ENCODE measurements at places on chromosomes 3 and 15.

GRCh38 chr3:46469680-46470357 is 5.1 kb upstream of the LTF start:
- DNase-seq: no peak

DNA sequence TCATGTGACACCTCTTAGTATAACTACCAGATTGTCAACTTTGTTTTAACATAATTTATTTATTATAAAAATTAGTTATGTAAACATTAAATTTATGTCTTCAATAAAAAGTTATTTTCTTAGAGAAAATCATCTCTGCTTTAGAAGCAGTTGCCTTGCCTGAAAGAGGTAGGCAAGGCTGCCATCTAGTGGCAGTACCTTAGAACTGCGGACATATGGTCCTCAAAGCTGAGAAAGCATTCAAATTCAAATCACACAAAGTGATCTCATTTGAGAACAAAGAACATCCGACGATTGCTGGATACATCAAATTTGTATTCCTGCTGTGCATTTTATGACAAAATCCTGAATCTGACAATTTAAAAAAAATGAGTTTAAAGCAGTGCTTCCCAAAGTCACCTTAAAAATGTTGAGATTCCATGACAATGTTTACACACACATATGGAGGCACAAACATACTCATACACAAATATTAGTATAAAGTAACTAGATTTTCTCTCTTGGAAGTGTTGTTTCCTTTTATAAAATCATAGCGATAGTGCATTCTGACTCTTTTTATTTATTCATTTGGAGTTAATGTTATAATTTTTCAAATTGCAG is 617.4 kb downstream of the CADM2 start:
- peak; percentile 49 for DNase-seq

DNA sequence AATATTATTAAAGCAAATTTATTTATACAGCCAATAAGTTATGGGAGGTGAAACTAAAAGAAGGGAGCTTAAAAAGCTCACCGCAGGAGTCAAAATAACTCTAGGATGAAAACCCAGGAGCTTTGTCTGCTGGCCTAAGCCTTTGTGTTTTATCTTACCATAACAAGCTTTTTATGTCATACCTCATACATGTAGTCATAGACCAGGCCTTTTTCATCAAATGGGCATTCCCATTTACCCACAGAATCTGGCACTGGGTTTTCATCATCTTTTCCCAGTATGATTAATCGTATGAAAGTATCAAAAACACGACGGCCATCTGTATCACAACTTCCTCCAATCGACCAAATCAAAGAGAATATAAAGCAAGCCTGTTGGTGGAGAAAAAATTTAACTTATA is 122.8 kb downstream of the DNAH12 start:
- no peak for DNase-seq

GRCh38 chr3:42689421-42690014 is 4.2 kb downstream of the KLHL40 start:
- DNase-seq: no peak

GRCh38 chr3:153889905-153890334 is 231.3 kb upstream of the ARHGEF26 start:
- DNase-seq: no peak

- no peak for DNase-seq
Observed at GRCh38 chr3:23926736-23927135, 9.8 kb downstream of the RPL15 start.

DNA sequence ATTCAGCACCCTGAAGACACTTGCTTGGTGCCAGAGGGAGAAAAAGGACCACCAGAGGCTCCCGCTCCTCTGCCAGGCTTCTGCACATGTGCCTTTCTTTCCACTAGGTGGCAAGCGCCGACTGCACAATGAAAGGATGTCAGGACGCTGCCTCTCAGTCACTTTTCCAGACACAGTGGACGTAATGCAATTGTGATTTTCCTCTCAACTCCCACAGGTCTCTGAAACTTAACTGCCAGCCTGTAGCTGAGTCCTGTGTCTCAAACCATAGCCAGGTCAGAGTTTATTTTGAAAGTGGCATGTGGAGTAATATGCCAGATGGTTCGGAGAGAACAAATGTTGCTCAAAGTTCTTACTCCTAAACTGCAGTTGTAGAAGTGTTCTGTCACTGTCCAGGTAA is 162.9 kb downstream of the ITPR1 start:
- peak; percentile 84 for DNase-seq

- no peak for DNase-seq
Observed at GRCh38 chr15:28888302-28888894, 2.6 kb downstream of the APBA2 start.

DNA sequence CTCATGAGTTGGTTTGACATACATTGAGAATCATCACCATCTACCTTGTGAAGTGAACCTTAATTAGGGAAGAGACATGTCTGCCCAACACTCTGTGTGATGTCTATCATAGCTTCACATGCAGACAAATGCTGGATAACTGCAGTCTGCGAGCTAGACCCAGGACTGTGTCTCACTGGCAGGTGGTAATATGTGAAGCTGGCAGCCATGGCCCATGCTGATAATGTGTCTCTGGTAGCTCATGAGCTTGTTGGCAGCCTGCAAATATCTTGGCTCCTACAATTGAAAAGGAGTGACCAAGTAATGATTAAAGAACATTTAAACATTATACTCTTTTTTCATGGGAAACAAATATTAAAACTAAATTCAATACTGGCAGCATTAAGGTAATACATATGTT is 234.8 kb downstream of the CHST2 start:
- DNase-seq: no peak

DNA sequence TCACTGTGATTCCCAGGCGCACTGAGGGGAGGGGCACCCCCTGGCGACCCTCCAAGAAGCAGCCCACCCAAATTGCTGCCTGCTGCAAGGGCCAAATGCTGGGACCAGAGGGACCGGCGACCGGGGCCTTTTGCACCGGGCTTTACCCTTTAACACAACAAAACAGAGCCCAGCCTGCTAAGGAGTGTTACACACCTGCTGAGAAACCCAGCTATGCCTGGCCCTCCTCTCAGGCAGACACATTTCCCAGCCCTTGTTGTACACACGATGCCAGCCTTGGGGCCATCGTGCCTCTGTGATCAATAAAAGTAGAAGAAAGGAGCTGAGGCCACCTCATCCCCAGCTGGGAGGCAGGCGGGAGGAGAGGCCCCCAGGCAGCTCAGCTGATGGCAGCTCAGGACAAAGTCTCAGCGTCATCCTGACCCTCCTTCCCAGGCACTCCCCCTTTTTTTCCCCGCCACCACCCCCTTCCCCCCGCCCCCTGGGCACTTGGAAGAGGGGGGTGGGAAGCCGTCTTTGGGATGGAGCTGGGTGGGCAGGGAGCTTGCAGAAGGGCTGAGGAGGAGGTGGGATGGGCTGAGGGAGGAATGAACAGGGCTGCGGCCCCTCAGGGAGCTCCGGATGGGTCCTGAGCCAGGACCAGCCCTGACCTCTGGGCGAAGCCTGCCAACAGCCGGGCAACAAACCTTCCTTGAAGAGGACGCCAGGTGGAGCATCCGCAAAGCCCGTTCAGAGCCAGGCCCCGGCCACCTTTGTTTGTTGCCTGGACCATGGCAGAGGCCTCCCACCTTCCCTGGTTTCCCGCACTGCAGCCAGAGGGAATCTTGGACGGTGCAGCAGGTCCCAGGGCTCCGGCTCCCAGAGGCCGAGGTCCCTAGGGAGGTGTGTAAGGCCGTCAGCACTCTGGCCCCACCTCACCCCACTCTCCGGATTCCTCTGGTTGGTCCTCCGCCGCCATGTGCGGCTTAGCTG is 45.9 kb upstream of the SEC61A1 start:
- no peak for DNase-seq

GRCh38 chr3:7340795-7341194 is 479.9 kb downstream of the GRM7 start:
- DNase-seq: no peak

DNA sequence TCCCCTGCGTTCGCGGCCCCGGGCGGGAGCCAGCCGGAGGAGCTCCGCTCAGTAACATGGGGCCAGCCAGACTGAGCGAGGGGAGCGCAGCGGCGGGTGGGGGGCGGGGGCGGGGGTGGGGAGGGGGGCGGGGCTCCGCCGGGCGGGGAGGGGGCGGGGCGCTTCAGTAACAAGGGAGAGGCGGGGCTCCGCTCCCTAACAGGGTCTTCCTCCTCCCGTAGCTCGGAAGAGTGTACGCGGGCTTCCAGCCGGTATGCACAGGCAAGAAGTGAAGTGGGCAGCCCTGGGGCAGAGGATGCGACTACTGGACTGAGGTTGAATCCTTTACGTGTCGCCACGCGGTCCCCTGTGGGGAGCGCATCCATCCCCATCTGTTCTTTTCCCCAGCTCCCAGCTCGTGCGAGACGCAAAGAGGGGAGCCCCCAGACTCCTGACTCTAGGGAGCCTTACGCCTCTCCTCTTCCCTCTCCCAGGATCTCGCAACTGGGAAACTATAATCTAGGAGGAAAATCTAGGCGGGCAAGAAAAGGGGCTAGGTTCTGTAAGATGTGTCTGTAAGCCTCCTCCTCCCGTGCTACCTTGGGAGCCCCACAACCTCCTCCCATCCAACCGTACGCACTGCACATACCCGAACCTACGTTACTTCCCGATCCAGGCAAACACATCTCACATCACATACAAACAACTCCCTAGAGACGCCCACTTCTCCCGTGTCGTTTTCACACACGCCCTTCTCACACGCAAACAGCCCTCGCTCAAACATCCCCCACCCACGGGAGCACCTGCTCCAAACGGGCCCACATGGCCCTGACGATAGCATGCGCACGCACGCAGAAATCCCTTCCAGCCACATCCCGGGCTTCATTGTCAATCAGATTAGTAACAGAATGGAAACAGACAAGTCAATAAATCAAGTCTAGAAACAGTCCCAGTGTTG is at the start of gene SHF:
SHF (minus strand) TSS at position 73 of the 937 bp plus-strand sequence; CDS start at position 58, 15 bp downstream.
- DNase-seq: peak; percentile 70

- DNase-seq: peak; percentile 8
Observed at GRCh38 chr3:76585794-76586392, 454.0 kb upstream of the ROBO2 start.

- DNase-seq: peak; percentile 69
Observed at GRCh38 chr3:11944052-11944673, 60.0 kb upstream of the SYN2 start.

GRCh38 chr15:63369296-63369695 is 12.3 kb downstream of the CA12 start:
- DNase-seq: no peak
